ENCODE measurements at places on chromosomes 4 and X. TPM values are rescaled to one million over a fixed set of nuclear protein-coding genes. Genes with fewer than 3 reads are reported as not detected.

The ANOS1 gene
- 57.8 TPM for total RNA-seq

The EPGN gene
- not detected for total RNA-seq

DNA sequence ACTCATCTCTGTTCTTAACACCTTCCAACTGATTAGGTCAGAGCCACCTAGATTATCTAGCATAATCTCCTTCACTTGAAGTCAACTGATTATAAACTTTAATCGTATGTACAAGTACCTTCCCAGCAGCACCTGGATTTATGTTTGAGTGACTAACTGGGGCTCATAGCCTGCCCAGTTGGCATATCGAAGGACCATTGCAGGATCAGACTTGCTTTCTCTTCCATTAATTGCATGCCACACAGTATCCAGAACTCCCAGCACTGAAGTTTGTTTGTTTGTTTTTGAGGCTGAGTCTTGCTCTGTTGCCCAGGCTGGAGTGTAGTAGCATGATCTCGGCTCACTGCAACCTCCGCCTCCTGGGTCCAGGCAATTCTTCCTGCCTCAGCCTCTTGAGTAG lies 27.9 kb downstream of the GRK4 start:
- no peak overlapping the region for H3K4me3 ChIP-seq
- no peaks in the 10 kb centered on the region for H3K36me3 ChIP-seq
- no peaks in the 10 kb centered on the region for H3K4me1 ChIP-seq
- no peak for DNase-seq
- no peaks in the 10 kb centered on the region for H3K27me3 ChIP-seq

- H3K4me1 ChIP-seq, result no peaks in the 10 kb centered on the region
Observed at GRCh38 chrX:148459343-148459742, 41.1 kb upstream of the AFF2 start.

- no peak overlapping the region for H3K4me3 ChIP-seq
- no peaks in the 10 kb centered on the region for H3K4me1 ChIP-seq
- no peak for DNase-seq
- no peaks in the 10 kb centered on the region for H3K36me3 ChIP-seq
- no peak overlapping the region for H3K27ac ChIP-seq
- H3K27me3 ChIP-seq, result no peaks in the 10 kb centered on the region
Observed at GRCh38 chrX:905848-906566, 275.4 kb downstream of the SHOX start.

DNA sequence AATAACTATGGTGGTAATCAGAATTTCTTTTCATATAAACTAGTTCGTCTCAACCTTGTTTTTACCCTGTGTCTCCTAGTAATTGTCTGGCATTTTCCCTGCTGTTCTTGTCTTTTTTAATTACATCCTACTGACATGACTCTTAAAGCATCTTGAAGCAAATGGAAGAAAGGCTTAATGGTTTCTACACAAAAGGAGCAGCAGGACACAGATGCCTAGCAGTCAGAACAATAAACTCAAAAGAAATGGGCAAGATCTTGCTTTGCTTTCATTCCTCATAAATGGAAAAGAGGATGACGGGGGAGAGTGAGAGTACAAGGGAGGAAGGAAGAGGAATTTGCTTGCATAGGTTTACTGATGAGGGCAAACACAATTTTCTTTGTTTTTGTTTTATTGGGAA lies 293.2 kb upstream of the EMCN start:
- H3K4me3 ChIP-seq, result no peak overlapping the region
- peaks cover 6% of the 10 kb centered on the region for H3K4me1 ChIP-seq
- no peak overlapping the region for H3K27ac ChIP-seq
- DNase-seq, result no peak
- H3K27me3 ChIP-seq, result no peaks in the 10 kb centered on the region
- no peaks in the 10 kb centered on the region for H3K36me3 ChIP-seq

DNA sequence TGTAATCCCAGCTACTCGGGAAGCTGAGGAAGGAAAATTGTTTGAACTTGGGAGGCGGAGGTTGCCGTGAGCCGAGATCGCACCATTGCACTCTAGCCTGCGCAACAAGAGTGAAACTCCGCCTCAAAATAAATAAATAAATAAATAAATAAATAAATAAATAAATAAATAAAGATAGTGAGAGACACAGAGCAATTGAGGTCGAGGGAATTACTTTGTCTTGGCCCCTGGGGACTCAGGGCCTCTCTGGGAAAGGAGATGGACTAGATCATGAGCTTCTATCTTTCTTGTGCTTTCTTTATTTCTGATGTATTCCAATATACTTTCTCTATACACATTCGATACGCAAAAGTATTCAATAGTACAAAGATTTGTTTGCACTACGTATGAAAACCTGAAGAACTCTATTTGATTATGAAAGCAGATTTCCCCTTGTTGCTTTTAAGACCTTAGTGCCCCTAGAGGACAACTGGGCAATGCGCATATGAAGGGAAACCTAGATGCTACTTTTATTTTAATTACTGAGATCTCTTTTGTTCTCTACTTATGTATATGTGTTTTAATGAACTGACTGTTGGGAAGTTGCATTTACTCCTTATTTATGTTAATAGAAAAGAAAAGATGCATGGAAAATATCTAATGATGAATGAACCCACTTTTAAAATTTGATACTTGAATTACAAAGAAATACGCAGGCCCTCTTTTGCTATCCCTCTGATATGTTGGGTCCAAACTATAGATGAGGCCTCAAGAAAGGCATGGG lies 12.8 kb upstream of the ELOVL6 start:
- H3K36me3 ChIP-seq, result no peaks in the 10 kb centered on the region
- H3K4me1 ChIP-seq, result no peaks in the 10 kb centered on the region
- no peak overlapping the region for H3K27ac ChIP-seq
- H3K4me3 ChIP-seq, result no peak overlapping the region

- no peak for DNase-seq
- no peak overlapping the region for H3K4me3 ChIP-seq
- H3K36me3 ChIP-seq, result no peaks in the 10 kb centered on the region
- H3K4me1 ChIP-seq, result peaks cover 12% of the 10 kb centered on the region
Observed at GRCh38 chr4:7932287-7932686, 7.4 kb downstream of the AFAP1 start.

- H3K4me1 ChIP-seq, result no peaks in the 10 kb centered on the region
- H3K27me3 ChIP-seq, result no peaks in the 10 kb centered on the region
- no peak overlapping the region for H3K27ac ChIP-seq
- no peaks in the 10 kb centered on the region for H3K36me3 ChIP-seq
- no peak for DNase-seq
Observed at GRCh38 chr4:156788782-156789181, 182.8 kb downstream of the PDGFC start.

DNA sequence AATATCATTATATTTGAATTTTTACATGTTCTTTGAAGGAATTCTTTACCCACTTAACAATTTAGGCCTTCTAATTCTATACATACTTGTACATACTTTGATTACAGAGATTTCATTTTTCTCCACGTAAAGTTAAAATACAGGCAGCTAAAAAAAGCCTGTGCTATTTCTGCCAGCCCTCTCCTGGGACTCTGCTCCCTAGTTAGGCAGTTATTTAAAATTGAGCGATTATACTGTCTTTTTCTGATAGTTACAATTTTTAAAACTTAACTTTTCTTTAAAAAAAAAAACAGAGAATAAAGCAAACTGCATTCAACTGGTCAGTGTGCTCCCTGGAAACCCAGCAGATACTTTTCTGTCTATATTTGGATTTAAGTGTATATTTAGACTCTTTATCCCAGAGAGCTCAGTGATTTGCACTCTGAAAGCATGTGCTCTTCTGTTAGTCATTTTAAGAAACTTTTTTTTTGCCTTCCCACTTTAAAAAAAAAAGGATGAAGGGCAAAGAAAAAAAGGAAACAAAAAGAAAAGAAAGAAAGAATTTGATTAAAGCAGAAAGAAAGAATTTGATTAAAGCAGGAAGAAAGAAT lies 18.1 kb upstream of the FAM241A start:
- no peak for DNase-seq
- H3K27me3 ChIP-seq, result no peaks in the 10 kb centered on the region
- no peak overlapping the region for H3K27ac ChIP-seq
- peaks cover 2% of the 10 kb centered on the region for H3K4me1 ChIP-seq

DNA sequence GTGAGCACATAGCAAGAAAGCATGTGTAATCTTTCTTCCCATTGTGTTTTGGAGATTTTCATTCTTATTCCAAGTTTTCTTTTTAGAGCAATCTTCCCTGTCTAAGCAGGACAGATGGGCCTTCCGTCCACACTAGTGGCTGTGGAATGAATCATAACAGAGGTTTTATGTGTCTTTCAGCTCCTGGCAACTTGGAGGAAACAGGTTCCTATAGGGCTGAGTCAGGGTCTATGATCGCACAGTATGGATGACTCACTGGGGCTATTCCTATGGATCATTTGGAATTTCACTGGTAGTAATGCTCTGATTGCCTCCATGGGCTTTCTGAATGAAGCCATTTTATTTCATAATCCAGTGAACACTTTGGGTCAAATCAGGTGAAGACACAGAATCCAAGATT lies 51.8 kb upstream of the CBLL2 start:
- no peak overlapping the region for H3K27ac ChIP-seq
- no peaks in the 10 kb centered on the region for H3K27me3 ChIP-seq
- H3K36me3 ChIP-seq, result no peaks in the 10 kb centered on the region
- no peaks in the 10 kb centered on the region for H3K4me1 ChIP-seq
- H3K4me3 ChIP-seq, result no peak overlapping the region

Data from H1 (cell line).